Stimulated activated CD4-positive, alpha-beta T cell treated with anti-CD3 and anti-CD28 coated beads, Interleukin-15, amount 100 ng/mL, for 1 hour (primary cell): ENCODE measurements at places on chromosomes 2 and 18.

GRCh38 chr2:171858397-171858958 lies 35.6 kb downstream of the SLC25A12 start:
- DNase-seq, result no peak

GRCh38 chr2:134435936-134436335 lies 182.1 kb downstream of the MGAT5 start:
- DNase-seq, result no peak

GRCh38 chr2:34093790-34094189 lies 494.7 kb upstream of the FAM98A start:
- no peak for DNase-seq

GRCh38 chr18:33960417-33960816 lies 264.3 kb downstream of the NOL4 start:
- no peak for DNase-seq

DNA sequence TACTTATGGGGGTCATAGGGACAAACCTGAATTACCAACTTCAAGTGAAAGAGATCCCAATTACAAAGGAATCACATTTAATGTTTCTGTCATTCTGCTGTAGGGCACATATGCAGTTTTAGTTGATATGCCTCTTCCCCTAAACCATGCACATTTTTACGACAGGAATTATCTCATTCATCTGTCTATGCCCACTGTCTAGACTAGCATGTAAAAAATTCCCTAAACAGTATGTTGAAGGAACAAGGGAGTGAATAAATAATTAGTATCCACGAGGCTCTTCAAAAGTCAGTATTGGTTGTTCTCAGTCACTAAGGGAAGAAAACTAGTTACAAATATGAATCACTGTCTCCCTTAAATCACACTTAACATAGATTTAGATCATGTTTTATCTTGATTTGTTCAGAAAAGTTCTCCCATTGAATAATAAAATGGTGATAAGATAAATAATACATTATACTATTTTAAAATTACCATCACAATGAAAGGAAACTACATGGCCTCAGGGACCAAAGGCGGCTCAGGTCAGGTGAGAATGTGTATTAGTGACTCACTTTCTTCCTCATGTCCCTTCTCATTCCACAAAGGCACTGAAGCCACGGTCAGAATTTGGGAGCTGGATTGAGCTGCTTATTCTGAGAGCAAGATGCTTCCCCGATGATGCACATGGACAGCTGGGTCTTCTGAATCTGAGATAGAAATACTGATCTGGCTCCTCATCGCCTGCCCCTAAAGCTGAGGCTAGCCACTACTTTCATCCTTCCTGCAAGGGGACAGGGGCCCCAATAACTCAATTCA lies 29.1 kb downstream of the DYM start:
- no peak for DNase-seq

DNA sequence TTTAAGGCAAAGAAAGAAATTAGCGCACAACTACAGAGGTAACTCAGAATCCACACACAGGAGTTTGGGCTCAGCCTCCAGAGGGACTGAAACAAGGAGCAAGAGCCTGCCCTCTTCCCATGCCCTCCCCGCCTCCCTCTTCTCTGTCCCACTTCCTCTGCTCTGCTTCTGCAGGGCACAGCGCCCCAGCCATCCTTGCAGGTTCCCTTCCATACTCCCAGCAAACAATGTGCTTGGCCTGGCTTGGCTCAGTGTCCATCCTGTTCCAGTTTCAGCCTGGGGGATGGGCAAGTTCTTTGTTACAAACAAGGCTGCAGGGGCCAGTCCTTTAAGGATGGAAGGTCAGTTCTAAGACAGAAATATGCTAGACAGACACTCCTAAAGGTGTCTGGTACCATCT lies 133.5 kb downstream of the CDH20 start:
- DNase-seq, result no peak
